Activated CD4-positive, CD25-positive, alpha-beta regulatory T cell (primary cell): ENCODE measurements at places on chromosomes 4 and X.

GRCh38 chr4:25807102-25807728, 55.6 kb downstream of the SEL1L3 start:
- DNase-seq, result no peak

- no peak for DNase-seq
Observed at GRCh38 chrX:96483647-96484160, 200.9 kb upstream of the DIAPH2 start.

DNA sequence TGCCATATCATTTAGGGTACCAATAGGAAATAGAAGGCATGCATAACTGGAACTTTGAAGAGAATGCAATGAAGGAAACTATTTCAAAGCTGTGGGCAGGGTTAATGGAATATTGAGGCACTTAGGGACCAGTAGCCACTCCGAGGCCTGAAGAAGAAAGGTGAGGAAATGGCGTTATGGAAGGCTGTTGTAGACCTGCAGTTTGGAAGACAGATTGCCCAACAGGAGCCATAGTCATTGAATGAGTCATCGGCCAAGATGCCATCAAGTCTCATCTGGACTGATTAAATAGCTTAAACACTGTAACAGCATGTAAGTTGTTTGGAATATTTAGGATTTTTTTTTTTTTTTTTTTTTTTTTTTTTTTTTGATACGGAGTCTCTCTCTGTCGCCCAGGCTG, 11.6 kb downstream of the CXCL13 start:
- no peak for DNase-seq

- DNase-seq, result no peak
Observed at GRCh38 chr4:100981447-100982204, 365.7 kb downstream of the PPP3CA start.

GRCh38 chr4:39763714-39764572, 66.0 kb downstream of the UBE2K start:
- no peak for DNase-seq

DNA sequence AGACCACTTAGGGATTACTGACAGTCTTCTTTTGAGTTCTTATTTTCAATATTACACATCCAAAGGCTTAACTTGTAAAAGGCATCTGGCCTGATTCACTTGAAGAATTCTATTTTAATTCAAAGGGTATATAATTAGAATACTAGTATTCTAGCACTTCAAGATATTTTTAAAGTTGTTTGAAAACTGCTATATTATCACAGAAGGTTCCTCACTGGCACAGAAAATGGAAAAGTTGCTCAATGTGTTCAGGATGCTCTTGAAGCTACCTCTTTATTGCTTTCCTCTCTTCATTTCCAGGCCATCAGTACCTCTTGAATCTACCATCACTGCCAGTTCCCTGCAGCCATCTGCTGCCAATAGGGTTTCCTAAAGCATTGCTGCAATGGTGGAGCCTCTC, 271.4 kb downstream of the KCNIP4 start:
- DNase-seq, result no peak
